ENCODE measurements at places on chromosomes 3 and 15. TPM values are rescaled to one million over a fixed set of nuclear protein-coding genes. Genes with fewer than 3 reads are reported as not detected.

GRCh38 chr15:92949604-92950249 lies 49.6 kb downstream of the CHD2 start:
- DNase-seq: no peak

DNA sequence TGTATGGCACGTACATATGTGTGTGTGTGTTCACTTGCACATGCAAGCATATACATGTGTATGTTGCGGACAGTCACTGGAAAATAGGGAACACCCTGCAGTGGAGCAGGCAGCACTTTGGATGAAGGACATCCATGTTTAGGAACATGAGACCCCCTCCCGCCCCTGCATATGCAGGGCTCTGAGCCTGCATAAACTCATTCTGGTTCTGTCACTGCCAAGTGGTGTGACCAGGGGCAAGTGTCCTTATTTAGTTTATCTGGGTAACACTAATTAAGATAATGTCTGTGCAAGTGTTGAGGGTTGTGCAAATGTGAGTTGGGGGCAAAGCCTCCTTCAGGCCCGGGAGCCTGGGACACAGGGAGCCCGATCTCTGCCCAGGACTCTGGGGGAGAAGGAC lies 105.7 kb downstream of the CORO2B start:
- DNase-seq: peak; percentile 3

DNA sequence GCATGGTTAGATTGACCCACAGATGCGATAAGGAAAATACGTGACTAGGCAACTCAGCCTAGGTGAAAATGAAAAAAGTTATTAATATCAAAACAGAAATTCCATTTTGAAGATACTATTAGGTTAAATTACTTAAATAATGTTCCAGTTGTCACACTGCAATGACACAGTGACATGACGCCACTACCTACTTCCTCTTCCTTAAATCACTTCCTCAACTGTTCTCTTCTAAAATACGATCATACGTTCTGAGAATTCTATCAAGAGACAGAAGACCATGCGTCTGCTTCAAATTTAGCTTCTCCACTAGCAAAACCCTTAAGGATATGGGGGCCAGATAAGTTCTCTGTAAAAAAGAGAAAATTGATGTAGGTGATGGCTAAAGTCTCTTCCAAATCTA lies 18.2 kb downstream of the CMTM6 start:
- DNase-seq: no peak

- DNase-seq: no peak
Observed at GRCh38 chr15:54810031-54810430, 386.7 kb downstream of the RSL24D1 start.

- no peak for DNase-seq
Observed at GRCh38 chr3:71710906-71711494, 14.2 kb downstream of the EIF4E3 start.

GRCh38 chr3:141021261-141021660 lies 29.9 kb upstream of the SPSB4 start:
- DNase-seq: no peak

- peak; percentile 80 for DNase-seq
Observed at GRCh38 chr3:122680475-122681283, at the start of gene PARP14. TSS of gene PARP14 (plus strand) at chr3:122680839. CDS start at chr3:122680884, 45 bp downstream.

DNA sequence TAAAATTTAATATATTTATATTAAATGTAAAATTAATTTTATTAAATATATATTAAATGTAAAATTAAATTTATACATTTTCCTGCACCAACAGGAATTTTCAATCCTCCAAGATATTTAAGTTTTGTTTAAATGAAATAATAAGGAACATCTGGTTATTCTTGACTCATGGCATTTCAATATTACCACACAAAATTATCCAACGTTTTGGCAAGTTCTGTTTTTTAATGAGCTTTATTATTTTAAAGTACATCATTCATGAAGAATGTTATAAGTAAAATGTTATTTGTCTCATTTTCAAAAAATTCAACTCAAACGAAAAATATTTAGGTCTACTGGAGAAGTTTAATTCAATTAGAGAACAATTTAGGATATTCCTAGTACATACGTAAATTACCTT lies 811.4 kb downstream of the NAALADL2 start:
- no peak for DNase-seq

- no peak for DNase-seq
Observed at GRCh38 chr3:169286992-169287391, 376.5 kb downstream of the MECOM start.

GLT8D1 gene
- 43.8 TPM for total RNA-seq
